ENCODE measurements at places on chromosomes 5 and 9.

DNA sequence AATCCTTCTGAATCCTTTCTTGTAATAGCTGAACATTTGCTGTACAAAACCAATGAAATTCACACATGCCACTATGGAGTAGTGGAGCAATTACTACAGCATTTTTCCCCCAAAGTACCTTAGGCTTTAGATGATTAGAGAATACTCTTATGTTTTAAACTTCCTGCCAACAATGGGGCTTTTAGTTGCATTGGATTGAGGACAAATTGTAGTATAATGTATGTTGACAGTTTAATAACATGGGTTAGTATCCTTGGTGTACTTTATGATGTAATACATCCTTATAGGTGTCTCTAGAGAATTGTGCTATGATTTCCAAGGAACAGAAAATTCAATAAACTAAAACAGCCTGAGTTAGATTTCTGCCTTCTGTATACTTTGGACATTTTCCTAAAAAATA, 422.7 kb upstream of the GRAMD2B start:
- no peak for DNase-seq

DNA sequence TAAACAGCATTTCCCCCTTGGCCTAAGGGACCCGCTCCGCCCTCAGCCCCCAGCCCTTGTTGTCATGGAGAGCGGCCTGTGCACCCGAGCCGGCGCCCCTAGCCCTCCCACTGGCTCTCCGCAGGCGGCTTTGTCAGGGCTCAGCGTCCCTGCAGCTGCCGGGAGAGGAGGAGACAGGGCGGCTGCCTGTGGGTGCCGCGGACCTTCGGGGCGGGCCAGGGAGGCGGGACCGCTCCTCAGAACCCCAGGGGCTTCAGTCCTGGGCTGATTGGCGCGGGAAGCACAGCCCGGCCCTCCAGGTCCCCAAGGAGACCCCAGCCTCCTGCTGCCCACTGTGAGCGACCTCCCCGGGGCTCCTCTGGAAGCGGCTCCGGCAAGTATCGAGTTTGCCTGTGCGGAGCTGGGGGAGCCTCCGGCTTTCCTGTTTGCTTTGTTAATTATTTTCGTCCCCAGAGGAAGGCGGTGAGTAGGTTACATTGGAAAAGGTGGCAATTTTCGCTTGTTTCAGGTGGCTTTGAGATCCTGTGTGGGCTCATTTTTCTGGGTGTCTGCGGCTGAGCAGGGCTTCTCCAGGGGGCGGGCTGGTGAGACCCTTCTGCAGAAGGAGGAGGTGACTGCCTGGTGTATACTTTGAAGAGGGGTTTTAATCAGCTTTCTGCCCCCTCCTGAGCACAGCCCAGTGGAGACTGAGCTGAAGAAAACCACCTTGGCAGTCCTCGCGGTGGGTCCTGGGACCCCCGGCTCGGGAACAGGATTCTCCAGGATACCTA, at the start of gene FGD3:
Gene FGD3 (plus strand): TSS at position 256 of the 770 bp plus-strand sequence. CDS start 28,734 bp downstream, outside the sequence.
- peak; percentile 50 for DNase-seq

DNA sequence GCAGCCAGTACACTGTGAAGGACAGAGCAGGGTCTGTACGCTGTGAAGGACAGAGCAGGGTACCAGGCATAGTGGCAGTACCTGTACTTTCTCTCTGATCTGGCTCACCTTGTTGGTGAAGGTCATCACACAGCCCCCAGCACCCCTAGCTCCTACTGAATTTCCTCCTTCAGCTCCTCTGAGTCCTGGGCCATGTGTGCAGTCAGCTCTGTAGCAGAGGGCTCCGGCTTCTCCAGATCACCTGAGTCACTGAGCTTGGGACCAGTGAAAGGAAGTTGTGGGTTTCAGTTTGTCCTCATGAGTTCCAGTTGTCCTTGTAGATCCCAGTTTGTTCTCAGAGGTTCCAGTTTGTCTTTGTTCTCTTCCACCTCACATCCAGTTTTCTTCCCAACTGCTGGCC, 5.5 kb downstream of the NUDT2 start:
- DNase-seq, result no peak

DNA sequence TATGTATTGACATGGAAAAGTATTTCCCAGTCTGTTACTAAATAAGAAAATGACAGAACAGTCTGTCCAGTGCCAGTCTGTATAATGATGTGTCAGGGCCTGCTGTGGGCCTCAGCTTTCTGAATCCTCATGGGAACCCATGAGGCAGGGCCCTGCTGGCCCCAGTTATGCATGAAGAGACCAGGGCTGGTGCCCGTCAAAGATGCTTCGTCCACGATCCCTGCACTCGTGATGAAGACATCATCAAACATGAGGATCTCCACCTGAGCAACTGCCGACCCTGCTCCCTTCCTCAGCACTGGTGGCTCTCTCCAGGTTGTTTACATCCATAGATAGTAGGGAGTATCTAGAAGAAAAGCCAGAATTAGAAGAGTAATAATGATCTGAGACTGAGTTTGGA, 52.5 kb downstream of the ICE1 start:
- no peak for DNase-seq

DNA sequence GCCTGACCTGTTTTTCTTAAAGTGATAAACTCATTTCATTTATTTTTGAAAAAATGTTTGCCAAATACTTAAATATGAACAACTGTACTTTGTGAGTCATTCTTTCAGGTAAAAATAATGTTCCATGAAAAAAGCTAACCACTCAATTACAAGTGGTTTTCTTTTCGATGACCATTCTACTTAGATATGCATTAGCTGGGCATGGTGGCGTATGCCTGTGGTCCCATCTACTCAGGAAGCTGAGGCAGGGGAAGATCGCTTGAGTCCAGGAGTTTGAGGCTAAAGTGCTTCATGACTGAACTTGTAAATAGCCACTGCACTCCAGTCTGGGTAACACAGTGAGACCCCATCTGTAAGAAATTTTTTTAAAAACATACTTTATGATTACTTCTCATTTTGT, 4.0 kb upstream of the WDR70 start:
- DNase-seq, result no peak

- DNase-seq, result no peak
Measured at GRCh38 chr5:146860213-146860893, 18.2 kb downstream of the PPP2R2B start.

GRCh38 chr9:13171261-13171660, 108.2 kb downstream of the MPDZ start:
- no peak for DNase-seq

GRCh38 chr9:125189011-125189360, 617 bp downstream of the PPP6C start:
- DNase-seq, result peak; percentile 21

DNA sequence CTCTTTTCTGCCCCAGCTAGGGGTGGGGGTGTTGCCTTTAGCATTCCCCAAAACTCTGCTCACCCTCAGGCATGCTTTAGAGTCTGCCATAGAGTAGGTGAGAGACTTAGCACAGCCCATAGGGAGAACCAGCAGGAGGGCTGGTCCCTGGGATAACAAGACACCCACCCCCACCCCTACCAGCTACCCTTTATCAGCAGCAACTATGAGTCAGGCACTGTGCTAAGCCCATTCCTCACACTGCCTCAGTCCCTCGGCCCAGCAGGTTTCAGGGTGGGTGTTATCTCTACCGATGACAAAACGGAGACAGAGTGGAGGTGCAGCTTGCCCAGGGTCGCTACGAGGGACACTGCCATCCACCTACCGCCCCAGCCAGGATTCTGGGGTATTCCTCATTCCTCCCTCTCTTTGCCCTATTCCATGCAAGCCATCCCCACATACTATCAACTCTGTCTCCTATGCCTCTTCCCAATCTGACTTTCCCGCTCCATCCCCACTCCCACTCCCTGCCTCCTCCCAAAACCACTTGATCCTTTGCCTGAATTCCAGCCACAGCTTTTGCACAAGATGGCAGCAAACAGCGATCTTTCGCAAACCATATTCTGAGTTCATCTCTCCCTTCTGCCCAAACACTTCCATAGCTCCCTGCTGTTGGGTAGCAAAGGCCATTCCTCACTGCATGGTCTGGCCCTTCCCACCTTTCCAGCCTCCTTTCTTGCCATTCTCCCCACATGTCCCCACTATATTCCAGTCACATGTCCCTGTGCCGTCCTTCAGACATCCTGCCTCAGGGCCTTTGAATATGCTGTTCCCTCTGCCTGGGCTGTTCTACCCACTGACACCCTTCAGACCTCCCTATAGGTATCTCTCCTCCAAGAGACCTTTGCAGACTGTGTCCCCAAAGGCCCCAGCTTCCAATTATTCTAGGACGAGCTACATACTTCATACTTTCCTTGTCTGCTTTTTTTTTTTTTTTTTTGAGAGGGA, 5.1 kb downstream of the CIZ1 start:
- no peak for DNase-seq

DNA sequence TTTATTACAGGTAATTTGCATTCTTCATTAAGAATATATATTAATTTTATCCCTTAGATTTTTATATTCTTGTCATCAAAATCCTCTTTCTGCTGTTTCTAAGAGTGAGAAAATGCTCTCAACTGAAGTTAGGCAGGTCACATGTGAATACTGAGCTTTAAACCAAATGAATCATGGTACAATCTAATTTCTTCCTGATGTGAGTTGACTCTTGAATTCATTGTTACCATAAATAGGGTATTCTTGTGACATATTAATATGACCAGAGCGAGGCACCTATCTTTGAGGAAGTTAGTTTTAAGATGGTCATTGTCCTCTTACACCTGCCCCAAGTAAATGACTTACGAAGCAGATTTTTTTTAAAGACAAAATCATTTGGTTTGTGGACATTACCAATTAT, 17.4 kb downstream of the C9orf85 start:
- no peak for DNase-seq

DNA sequence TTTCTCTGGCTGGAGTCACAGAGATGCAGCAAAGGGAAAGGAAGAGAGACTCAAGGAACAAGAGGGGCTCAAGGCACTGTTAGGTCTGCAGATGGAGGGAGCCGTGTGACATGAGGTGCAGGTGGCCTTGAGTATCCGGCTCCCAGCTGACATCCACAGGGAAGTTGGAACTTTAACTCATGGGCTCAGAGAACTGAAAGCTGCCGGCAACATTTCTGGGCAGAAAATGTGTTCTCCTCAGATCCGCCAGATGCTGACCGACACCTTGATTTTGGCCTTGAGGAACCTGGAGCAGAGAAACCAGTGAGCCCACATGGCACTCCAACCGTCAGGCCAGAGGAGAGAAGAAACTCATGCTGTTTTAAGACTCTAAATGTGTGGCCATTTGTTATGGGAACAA, 258.1 kb upstream of the IRX2 start:
- DNase-seq, result no peak

DNA sequence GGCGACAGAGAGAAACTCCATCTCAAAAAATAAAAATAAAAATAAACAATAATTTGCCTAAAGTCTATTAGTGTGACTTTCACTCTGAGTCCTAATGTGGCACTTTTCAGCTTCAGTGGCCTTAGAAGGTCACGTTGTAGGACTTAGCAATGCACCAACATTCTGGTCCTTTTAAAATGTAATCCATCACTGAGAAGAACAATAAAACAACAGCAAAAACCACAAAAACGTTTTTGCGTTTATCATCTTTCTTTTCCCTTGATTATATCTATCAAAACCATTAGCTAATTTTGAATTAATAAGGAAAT, 190.1 kb upstream of the ZNF608 start:
- DNase-seq, result no peak

GRCh38 chr9:123322273-123323195, 33.5 kb upstream of the CRB2 start:
- DNase-seq, result peak; percentile 58

DNA sequence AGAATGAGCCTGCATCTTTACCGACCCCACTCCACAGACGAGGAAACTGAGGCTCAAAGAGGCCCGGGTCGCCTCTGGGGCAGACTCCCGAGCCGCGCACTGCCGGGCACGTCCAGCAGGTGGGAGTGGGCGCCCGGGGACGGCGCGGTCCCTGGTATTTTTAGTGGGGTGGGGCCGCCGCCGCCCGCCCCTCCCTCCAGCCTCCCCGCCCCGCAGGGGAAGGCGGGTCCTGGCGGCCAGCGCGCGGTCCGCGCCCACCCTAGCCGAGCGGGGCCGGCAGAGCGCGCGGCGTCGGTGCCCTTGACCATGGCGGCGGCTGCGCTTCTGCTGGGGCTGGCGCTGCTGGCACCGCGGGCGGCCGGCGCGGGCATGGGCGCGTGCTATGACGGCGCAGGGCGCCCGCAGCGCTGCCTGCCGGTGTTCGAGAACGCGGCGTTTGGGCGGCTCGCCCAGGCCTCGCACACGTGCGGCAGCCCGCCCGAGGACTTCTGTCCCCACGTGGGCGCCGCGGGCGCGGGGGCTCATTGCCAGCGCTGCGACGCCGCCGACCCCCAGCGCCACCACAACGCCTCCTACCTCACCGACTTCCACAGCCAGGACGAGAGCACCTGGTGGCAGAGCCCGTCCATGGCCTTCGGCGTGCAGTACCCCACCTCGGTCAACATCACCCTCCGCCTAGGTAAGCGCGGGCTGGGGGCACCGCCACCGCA, at the start of gene LAMC3:
Gene LAMC3 (plus strand): TSS at position 266 of the 710 bp plus-strand sequence. CDS start 41 bp downstream, at position 307.
- no peak for DNase-seq

- no peak for DNase-seq
Measured at GRCh38 chr5:53971131-53971530, 339.2 kb downstream of the ARL15 start.

DNA sequence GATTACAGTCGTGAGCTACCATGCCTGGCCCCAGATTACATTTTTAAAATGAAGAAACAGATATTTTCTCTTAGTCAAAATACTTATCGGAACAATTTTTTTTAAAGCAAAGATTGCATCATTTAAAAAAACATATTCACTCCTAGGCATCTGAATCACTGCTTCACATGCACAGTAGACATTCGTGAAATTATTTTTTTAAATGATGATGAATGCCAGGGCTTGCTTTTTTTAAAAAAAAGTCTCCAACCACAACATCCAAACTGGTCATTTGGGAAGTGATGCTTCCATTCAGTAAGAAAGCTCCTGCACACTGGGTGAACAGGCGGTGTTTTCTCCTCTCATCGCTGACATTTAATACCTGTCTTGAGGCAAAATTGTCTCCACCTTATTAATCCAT, 223.0 kb upstream of the DMRT1 start:
- DNase-seq, result no peak

- DNase-seq, result no peak
Measured at GRCh38 chr5:1565737-1566734, 42.3 kb upstream of the LPCAT1 start.

- no peak for DNase-seq
Measured at GRCh38 chr9:134955156-134955555, 37.4 kb upstream of the FCN1 start.

DNA sequence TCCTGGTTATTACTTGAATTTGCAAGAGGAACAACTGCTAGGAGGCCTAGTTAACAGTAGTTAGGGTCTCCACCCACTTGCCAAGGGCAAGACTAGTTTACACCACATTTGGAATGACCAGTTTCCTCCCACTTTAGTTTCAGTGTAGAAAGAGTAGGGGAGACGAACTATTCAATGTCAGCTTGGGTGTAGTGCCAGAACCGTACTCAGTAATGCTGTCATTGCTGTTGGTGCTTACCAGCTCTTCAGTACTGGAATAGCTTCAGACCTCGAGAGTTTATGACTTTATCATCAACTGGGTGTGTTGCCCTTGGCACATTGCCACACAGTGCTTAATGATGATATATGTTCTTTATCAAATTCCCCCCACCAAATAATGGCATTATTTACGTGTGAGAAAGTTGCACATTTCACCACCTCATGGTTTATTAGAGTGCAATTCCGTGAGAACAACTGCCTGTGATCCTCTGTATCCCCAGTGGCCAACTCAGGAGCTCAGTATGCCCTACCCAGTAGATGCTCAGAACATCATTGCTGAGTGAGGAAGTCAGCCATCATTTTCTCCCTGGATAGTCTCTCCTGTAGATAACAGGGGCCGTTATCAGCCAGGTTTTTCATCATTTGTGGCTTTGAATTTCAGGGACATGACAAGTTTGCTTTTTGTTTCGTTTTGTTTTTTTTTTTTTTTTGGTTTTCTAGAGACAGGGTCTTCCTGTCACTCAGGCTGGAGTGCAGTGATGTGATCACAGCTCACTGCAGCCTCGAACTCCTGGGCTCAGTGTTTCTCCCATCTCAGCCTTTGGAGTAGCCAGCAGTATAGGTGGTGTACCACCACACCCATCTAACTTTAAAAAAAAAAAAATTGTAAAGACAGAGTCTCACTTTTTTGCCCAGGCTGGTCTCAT, 67.3 kb downstream of the DOCK8 start:
- no peak for DNase-seq

All from CD4-positive, alpha-beta T cell treated with Interferon alpha-2 for 1 hour (primary cell).